ENCODE measurements at places on chromosomes 13 and 19.
A peak's percentile ranks its signal among the peaks of the same experiment; 100 is the strongest.

DNA sequence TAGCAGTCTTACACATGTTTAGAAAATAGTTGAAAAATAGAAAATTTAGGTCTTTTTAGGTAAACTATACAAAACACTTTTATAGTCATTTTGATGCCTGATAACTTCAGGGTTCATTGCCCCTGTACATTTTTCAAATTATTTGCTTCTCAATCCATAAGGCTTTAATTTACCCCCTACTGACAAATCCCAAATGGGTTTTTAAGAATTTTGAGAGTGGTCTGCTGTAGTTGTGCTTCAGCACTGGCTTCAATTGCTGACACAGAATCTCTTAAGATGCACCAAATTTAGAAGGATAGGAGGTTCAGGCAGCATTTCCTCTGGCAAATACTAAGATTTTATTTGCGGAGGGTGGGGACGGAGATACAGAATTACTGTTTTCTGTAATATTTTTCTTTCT, 89.4 kb downstream of the PCCA start:
- DNase-seq: no peak

GRCh38 chr19:3768015-3768747, 3.8 kb downstream of the RAX2 start:
- no peak for DNase-seq

DNA sequence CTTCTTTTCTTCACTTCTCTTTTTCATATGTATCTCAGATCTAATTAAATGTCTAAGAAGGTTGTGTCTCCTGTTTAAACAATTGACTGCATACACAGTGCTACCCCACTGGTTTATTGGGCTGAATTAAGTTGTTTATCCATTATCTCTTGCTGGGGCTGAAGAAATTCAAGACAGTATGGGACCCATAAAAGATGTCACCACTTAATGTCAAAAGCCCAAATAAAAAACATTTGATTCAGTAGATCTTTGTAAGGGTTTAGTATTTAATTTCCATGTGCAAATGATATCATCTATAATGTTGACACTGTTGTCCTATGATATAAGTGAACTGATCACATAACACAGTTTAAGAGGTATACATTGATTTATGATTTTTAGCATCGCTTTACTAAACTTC, 1431.9 kb upstream of the PCDH20 start:
- no peak for DNase-seq

DNA sequence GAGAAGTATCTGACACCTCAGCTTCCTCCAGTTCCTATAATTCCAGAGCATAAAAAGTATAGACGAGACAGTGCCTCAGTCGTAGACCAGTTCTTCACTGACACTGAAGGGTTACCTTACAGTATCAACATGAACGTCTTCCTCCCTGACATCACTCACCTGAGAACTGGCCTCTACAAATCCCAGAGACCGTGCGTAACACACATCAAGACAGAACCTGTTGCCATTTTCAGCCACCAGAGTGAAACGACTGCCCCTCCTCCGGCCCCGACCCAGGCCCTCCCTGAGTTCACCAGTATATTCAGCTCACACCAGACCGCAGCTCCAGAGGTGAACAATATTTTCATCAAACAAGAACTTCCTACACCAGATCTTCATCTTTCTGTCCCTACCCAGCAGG, 3.1 kb downstream of the KLF5 start:
- DNase-seq: no peak

- no peak for DNase-seq
Observed at GRCh38 chr19:10758978-10759377, 41.1 kb downstream of the DNM2 start.

DNA sequence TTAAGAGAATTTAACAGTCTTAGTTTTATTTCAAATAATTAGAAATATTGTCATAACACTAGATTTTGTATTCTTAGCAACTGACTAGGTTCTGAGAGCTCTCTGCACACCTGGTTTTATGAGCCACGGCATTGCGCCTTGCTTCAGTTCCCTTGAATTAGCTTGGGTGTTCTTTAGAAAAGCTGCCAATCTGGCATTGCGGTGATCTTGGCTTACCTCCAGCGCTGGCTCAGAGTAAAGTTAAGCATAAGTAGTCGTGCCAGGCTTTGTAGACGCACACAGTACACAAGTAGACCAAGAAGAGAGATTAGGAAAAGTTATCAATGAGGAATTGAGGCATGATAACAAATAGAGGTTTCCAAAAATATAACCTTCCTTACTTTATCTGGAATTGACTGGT, 45.7 kb downstream of the TPP2 start:
- DNase-seq: no peak

DNA sequence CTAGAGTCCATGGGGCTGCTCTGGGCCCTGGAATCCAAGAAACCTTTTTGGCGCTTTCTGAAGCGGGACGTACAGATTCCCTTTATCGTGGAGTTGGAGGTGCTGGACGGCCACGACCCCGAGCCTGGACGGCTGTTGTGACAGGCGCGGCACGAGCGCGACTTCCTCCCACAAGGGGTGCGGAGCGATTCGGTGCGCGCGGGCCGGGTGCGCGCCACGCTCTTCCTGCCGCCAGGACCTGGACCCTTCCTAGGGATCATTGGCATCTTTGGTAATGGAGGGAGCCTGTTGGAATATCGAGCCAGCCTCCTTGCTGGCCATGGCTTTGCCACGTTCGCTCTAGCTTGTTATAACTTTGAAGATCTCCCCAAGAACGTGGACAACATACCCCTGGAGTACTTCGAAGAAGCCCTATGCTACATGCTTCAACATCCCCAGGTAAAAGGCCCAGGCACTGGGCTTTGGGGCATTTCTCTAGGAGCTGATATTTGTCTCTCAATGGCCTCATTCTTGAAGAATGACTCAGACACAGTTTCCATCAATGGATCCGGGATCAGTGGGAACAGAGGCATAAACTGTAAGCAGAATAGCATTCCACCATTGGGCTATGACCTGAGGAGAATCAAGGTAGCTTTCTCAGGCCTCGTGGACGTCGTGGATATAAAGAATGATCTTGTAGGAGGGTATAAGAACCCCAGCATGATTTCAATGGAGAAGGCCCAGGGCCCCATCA, 3.5 kb upstream of the ZFP82 start:
- DNase-seq: no peak

- DNase-seq: no peak
Observed at GRCh38 chr13:32751340-32751739, 165.1 kb downstream of the PDS5B start.

- no peak for DNase-seq
Observed at GRCh38 chr19:45501730-45502014, 3.4 kb downstream of the PPM1N start.

GRCh38 chr13:40120288-40120687, 464.8 kb downstream of the COG6 start:
- DNase-seq: no peak

GRCh38 chr19:48845384-48845783, 9.1 kb upstream of the HSD17B14 start:
- DNase-seq: no peak

DNA sequence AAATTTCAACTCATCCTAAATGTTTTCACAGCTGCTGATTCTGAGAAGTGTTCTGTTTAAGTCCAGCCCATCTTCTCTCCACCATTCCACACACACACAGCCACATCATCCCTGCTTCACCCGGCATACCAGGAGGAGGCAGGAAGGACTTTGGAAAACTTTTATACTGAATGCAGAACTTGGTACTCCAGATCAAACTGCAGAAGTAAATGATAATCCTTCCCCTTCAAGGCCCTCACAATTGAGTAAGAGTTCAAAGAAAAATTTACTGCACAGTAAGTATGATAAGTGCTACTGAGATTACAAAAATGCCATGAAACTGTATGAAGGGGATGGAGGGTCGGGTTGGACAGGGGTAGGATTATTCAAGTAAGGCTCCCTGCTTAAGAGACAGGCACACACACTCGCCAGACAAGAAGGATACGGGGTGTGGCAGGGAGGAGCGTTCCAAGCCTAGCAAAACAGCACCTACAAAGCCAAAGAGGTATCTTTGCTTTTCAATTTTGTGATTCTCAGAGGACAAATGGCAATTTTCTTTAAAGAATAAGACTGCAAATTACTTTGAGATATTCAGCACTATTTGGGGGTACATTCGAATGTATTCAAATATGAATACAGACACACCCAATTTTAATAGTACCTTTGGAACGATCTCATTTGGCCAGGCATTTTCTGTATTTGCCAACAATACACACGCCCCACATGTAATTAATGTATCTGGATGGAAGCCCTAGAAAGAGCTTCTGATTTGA, 2.5 kb downstream of the USP12 start:
- no peak for DNase-seq

GRCh38 chr13:87453244-87453643, 217.9 kb upstream of the SLITRK5 start:
- DNase-seq: no peak

DNA sequence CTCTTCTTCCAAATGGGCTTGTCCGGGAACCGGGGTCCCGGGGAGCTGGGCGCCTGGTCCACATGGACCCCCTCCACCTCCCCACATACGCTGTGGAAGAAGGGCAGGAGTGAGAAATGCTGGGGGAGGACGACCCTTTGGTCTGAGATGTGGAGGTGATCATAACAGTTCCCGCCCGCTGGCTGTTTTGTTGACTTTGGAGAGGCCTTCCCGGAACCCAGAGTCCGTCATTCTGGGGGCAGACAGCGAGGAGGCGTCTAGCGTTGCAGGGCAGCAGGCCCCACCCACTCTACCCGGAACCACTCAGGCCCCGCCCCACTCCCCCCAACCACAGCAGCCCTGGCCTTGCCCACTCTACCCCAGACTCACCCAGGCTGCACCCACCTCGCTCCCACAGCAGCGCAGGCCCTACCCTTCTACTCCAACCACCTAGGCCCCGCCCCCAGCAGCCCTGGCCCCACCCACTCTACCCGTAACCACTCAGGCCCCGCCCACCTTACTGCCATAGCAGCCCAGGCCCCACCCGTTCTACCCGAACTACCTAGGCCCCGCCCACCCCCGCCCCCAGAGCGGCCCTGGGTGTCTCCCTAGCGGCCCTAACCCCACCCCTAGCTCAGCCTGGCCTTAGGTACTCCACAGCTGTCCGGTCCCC, 7.1 kb downstream of the GPR108 start:
- DNase-seq: no peak

- DNase-seq: no peak
Observed at GRCh38 chr19:19997656-19998268, 41.5 kb downstream of the ZNF682 start.

DNA sequence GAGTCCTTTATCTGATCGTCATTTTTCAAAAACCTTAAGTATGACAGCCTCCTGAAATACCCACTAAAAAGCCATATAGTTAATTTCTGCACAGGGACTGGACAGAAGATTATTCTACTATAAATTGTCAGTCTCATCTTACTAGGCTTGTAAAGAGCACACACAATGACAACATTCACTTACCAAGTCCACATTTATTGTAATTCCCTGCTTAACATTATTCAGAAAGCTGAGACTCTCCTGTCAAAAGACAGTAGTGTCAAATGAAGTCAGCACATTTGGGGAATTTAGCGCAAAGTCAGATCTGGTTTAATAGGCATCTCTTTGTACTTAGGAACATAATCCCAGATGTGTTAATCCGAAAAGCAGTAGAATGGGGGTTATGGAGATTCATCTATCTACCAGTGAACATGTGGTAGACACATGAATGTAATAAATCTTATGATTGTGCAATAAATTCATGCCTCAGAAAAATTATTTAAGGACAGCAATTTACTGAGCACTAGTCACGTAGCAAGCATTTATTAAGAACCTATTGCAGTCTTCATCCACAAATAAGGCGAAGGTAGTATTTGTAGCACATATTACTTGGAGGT, 224.6 kb upstream of the GPC6 start:
- no peak for DNase-seq

DNA sequence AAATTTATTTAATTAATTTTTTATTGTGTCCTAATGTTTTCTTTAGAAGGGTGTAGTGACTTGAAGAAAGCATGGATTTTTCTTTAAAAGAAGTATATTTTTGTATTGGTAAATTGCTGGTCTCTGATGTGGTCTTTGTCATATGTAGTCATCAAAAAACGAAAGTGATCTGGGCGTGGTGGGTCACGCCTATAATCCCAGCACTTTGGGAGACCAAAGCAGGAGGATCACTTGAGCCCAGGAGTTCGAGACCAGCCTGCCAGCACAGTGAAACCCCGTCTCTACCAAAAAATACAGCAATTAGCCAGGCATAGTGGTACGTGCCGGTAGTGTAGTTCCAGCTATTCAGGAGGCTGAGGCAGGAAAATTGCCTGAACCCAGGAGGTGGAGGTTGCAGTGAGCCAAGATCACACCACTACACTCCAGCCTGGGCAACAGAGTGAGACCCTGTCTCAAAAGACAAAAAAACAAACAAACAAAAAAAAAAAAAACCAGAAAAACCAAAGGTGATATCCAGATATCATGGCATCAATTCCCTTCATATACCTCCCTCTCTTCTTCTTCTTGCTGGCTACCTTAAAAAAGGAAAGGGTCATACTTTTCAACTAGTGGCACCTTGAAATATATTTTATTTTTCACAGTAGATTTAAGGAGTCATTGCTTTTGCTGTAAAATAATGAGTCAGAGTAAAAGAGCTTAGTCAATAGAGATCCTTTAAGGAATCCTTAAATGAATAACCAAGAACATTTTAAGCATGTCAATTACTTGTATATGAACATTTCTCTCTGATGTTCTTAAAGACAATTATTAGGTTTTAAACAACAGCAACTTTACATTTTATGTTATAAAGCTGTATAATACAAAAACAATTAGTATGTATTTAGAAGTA, 19.9 kb downstream of the KCTD4 start:
- DNase-seq: no peak

- no peak for DNase-seq
Observed at GRCh38 chr13:63643543-63643942, 2227.9 kb upstream of the PCDH20 start.

DNA sequence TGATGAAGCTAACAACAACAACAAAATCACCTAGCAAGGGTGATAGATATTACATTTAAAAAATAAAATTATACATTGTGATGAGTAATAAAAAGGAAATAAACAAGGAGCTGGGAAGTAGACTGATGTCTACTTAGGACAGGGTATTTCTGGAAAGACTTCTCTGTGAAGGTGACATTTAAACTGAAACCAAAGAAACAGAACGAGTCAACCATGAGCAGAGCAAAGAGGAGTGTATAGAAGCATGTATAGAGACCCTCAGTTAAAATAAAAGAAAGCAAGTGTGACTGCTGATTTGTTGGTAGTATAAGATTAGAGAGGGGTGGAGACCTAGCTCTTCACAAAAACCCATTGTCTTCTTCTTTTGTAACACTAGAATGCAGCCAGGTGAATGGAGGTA, 53.0 kb upstream of the TDRD3 start:
- no peak for DNase-seq

- DNase-seq: no peak
Observed at GRCh38 chr13:109834973-109835720, 48.8 kb upstream of the IRS2 start.

GRCh38 chr19:34639491-34640085, 37.4 kb downstream of the SCGB2B2 start:
- DNase-seq: peak; percentile 7

- DNase-seq: peak; percentile 86
Observed at GRCh38 chr19:58097781-58098681, at the start of gene ZSCAN18. TSS of gene ZSCAN18 (minus strand) at chr19:58098231. CDS start at chr19:58090267, 7,964 bp downstream.

All from activated CD4-positive, CD25-positive, alpha-beta regulatory T cell (primary cell).